ENCODE measurements at places on chromosomes 12 and 14.

DNA sequence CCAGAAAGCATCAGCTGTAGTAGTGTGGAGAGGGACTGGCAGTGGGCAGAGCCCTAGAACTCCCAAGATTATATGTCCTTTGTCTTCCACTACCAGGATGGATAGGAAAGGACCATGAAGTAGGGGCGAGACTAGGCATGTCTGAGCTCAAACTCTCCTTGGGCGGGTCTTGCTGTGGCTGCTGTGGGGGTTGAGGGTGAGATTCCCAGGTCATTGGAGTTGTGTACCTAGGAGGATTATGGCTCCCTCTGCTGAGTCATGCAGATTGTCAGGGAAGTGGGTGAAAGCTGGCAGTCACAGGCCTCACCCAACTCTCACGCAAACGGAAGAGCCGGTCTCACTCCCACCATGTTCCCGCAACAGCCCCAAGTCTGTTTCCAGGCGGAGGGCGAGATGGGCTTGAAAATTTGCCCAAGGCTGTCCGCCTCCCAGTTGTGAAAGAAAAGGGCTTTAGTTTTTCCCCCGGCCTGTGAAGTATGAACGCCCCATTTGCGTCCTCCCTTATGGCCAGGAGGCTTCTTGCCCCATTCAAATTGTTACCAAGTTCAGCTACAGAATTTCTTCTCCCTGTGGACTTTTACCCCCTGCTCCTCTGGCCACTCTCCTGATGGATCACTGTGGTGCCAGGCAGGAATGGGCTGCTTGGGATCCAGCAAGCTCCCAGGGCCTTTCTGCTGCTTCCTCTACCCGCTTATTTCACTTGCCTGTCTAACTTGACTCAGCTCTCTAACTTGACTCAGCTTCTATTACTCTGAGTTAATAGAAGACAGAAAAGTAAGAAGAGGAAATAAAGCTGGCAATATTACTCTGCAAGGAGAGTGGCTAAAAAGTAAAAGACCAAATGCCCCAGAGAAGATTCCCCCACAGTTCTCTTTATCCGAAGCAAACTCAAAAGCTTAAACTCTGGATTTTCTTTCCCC, 159.3 kb downstream of the SLC2A13 start:
- DNase-seq: no peak

DNA sequence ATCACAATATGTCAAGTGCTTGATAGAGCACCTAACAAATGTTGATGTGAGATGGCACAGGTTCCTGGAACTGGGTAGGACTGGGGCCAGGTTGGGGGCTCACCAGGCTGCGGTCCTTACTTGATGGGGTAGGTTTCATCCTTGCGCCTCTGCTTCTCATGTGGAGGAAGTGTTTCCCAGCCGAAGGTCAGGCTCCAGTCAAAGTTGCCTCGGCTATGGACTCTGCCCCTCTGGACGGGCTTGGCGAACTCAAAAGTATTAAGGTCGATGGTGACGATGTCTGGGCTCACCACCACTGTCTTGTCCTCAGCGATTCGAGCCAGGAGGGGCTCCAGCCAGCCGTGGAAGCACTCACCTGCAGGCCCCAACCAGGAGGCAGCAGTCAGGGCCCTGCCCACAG, 17.5 kb upstream of the CELA1 start:
- no peak for DNase-seq

DNA sequence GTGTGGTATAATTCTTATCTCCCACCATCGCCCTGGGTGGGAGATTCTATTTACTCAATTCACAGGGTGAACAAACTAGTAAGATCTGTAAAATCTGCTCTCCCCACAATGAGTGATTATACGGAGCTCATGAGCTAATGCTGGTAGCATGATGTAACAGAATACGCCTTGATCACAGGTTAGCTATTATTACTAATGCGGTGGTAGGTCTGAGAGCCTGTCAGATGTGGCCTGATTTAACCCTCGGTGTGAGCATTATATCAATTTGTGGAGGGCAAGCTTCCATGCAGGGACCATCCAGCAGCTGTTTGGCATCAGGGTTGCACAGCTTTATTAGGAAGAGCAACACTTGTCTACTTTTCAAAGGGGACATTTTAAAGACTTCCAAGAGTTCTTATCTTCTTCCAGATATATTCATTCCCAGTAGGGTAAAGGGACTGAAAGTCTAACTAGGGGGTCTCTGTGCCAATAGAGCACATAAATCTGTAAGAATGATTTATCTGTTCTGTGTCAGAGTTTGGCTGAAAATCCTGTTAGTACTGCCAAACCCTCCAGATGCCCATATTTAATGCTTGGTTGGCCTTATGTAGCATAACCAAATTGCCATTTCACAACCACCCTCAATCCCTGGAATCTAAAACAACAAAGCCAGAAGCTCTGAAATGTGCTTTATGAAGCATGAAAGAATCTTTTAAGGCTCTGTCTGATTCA, 18.7 kb downstream of the TSHR start:
- peak; percentile 70 for DNase-seq

DNA sequence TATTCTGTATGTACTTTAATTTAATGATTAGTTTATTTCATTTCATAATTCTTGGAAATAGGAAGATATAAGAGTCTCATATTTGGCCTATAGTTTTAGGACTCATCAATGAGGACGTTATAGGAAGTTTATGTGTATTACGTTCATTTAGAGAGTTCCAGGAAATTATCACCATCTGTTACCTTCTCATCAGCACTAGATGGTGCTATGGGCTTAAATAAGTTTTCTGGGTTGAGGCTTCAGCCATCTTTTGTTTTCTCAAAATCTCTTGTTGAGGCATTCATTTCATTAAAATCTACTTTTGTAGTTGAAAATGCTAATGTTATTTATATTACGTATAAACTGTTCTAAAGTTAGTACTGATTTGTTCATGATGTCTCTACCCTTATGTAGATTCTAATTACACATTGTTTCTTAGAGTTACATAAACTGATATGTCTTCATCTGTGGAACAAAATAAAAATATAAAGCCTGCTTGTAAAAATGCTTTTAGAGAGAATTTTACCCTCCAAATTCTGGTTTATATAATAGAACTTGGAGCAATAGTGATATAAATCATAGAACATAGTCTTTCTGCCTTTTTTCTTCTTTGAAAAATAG, 89.2 kb downstream of the CFAP54 start:
- peak; percentile 37 for DNase-seq

- no peak for DNase-seq
Observed at GRCh38 chr14:73746520-73747378, 32.6 kb upstream of the PNMA1 start.

- no peak for DNase-seq
Observed at GRCh38 chr12:27502021-27502435, 22.0 kb upstream of the PPFIBP1 start.

DNA sequence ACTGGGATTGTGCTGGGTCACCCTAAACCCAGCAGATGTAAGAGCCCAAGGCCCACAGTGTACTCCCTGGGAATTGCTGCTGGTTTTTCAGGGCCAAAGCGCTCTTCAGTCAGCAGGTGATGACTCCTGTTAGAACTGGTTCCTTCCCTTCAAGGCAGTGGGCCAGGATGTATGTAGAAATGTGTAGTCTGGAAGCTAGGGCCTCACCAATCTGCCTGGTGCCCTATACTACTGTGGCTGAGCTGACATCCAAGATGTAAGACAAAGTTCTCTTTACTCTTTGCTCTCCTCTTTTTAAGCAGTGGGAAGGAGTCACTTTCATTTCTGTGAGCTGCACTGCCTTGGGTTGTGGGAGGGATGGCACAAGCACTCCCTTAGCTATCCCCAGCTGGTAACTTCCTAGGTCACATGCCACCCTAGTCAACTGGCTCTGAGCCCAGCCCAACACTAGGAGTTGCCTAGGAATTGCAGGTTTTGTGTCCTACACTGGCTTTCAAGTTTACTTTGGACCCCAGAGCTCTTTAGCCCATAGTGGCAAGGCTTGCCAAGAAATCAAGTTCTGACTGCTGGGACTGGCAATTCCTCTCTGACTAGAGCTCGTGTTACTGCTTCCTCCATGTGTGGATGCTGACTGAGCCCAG, 249.2 kb downstream of the C12orf50 start:
- DNase-seq: peak; percentile 60

DNA sequence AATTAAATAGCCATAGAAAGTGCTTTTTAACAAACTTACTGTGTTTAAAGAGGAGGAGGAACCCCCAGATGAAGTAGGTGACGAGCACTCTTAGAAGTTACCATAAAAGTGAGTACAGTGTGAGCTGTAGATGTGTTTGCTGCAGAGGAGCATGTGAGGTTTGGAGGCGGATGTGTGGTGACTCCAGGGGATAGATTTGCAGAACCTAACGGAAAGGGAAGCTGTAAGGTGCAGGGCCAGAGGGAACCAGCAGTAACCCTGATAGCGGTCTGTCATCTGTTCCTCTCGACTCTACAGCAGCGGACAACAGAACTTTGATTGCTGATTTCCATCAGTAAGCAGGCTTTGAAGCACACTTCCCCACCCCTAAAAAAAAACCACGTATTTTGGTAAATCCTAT, 5.2 kb downstream of the CALM1 start:
- no peak for DNase-seq

GRCh38 chr14:79699206-79699605, 512.1 kb downstream of the DIO2 start:
- DNase-seq: no peak

- DNase-seq: no peak
Observed at GRCh38 chr12:11015775-11016430, 6.5 kb downstream of the TAS2R19 start.

DNA sequence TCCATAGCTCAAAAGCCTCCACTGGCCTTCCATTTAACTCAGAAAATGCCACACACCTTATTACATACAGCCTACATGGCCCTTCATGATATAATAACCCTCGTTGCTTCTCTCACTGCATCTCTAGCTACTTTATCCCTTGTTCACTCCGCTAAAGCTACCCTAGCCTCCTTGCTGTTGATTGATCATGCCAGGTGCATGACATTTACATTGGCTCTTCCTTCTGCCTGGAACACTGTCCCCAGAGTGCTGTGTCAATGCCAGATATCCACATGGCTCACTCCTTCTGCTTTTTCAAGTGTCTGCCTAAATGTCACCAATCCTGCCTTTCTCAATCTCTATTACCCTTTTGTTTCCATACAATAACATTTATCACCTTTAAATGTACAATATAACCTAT, 58.3 kb downstream of the CAND1 start:
- DNase-seq: no peak

GRCh38 chr14:60163693-60164092, 1.5 kb downstream of the DHRS7 start:
- no peak for DNase-seq

GRCh38 chr14:102390064-102390855, 27.5 kb downstream of the TECPR2 start:
- no peak for DNase-seq

DNA sequence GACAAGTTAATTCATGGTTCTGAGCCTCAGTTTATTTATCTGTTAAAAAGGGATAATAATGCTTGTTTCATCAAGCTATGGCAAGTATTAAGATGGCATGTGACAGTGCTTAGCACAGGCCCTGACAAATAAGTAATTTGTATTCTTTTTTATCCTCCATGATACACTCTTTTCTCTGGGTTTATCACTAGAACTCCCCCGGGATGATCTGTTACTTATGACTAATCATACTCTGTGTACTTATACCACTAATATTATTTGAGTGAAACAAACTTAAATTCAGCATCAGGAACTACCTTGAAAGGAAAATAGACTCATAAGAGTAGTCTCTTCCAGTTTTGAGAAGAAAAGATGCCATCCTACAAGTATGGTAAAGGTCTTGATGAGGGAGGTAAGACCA, 283.8 kb downstream of the PAWR start:
- no peak for DNase-seq

GRCh38 chr14:31897581-31898186, 179.4 kb upstream of the ARHGAP5 start:
- no peak for DNase-seq

- no peak for DNase-seq
Observed at GRCh38 chr12:58930770-58931324, 10.5 kb upstream of the LRIG3 start.

GRCh38 chr12:58966939-58967338, 46.6 kb upstream of the LRIG3 start:
- no peak for DNase-seq

DNA sequence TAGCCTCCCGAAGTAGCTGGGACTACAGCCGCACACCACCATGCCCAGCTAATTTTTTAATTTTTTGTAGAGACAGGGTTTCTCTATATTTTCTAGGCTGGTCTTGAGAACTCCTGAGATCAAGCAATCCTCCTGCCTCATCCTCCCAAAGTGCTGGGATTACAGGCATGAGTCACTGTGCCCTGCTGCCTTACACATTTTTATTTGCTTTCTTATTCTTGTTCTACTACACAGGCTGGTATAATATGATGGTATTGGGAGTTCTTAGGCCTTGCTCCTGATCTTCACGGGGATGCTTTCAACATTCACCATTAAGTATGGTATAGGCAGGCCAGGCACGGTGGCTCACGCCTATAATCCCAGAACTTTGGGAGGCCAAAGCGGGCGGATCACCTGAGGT, 21.2 kb downstream of the DGLUCY start:
- no peak for DNase-seq

- no peak for DNase-seq
Observed at GRCh38 chr14:104320611-104321086, 182.3 kb downstream of the KIF26A start.

- no peak for DNase-seq
Observed at GRCh38 chr12:41441180-41441579, 253.1 kb downstream of the PDZRN4 start.

- DNase-seq: peak; percentile 22
Observed at GRCh38 chr14:81464253-81465002, 64.3 kb upstream of the STON2 start.

GRCh38 chr12:67517181-67517887, 131.2 kb upstream of the DYRK2 start:
- peak; percentile 8 for DNase-seq

DNA sequence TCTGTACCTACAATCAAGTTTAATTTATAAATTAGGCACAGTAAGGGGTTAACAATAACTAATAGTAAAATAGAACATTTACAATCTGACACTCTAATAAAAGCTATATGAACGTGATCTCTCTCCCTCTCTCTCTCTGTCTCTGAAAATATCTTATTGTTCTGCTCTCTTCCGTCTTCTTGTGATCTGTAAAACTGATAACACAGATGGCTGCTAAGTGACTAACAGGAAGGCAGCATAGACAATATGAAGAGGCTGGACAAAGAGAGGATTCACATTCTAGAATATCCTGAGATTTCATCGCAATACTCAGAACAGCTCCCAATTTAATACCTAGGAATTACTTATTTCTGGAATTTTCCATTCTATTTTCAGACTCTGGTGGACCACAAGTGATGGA, 827.2 kb downstream of the FLRT2 start:
- DNase-seq: no peak

- no peak for DNase-seq
Observed at GRCh38 chr14:104245723-104246122, 107.3 kb downstream of the KIF26A start.

- peak; percentile 20 for DNase-seq
Observed at GRCh38 chr12:62767946-62768345, 167.0 kb downstream of the PPM1H start.

All from RCC 7860 (cell line).